ENCODE measurements at places on chromosomes 5 and 9.

GRCh38 chr5:161846746-161847145 is 1.2 kb upstream of the GABRA1 start:
- DNase-seq = no peak

DNA sequence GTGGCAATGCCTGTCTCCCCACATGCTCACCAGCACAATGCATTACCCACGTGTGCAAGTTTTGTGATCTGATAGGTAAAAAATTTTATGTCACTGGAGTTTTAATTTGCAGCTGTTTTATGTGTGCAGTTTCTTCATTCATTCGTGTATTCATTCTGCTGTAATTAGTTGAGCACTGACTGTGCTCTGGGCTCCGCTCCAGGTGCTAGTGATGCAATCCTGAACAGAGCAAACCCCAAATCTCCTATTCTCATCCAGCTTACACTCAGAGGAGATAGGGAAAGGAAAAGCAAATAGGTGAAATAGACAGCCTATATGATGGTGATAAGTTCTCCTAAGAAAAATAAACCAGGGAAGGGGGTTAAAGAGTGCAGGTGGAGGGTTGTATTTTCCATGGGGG is 148.4 kb downstream of the TENT4A start:
- no peak for DNase-seq

GRCh38 chr5:16366491-16366890 is 99.1 kb downstream of the ZNF622 start:
- DNase-seq = no peak

- no peak for DNase-seq
Observed at GRCh38 chr9:33815781-33816180, 1.2 kb upstream of the UBE2R2 start.

- DNase-seq = no peak
Observed at GRCh38 chr9:6955251-6955921, 197.6 kb downstream of the KDM4C start.

DNA sequence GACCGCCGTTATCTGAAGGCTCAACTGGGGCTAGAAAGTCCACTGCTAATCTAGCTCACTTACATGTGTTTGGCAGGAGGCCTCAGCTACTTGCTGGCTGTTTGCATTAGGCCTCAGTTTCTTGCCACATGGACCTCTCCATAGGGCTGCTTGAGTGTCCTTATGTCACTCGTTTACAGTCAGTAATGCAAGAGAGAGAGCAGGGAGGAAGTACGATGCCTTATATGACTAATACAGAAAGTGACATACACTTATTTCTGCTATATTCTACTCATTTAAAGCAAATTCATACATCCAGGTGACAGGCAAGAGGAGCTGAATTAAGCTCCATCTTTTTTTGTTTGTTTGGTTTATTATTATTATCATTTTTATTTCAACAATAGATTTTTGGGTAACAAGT is 179.6 kb downstream of the LURAP1L start:
- no peak for DNase-seq

GRCh38 chr5:141484641-141485311 is at the start of gene PCDHGC4:
Gene PCDHGC4, plus strand, starts transcription at chr5:141485030. Its CDS starts 144 bp downstream, at chr5:141485174.
- no peak for DNase-seq

DNA sequence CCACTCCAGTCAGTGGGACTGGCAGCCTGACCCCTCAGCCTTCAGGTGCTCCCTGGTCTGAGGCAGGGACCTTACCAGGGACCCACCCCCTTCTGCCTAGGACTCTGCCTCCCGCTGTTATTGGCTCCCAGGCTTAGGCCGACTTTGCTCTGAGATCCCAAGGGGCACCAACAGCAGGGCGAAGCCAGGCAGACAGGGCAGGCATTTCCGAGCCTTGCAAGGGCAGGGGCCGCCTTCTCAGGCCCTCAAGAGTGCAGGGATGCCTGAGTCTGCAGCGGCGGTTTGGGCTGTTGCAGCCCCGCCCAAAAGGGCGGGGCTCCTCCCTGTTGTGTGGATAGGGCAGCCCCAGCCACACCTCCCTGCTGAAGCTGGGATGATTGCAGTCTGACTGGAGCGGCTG is 644.6 kb downstream of the PRR16 start:
- DNase-seq = no peak

- no peak for DNase-seq
Observed at GRCh38 chr9:27398982-27399653, 102.2 kb upstream of the EQTN start.

DNA sequence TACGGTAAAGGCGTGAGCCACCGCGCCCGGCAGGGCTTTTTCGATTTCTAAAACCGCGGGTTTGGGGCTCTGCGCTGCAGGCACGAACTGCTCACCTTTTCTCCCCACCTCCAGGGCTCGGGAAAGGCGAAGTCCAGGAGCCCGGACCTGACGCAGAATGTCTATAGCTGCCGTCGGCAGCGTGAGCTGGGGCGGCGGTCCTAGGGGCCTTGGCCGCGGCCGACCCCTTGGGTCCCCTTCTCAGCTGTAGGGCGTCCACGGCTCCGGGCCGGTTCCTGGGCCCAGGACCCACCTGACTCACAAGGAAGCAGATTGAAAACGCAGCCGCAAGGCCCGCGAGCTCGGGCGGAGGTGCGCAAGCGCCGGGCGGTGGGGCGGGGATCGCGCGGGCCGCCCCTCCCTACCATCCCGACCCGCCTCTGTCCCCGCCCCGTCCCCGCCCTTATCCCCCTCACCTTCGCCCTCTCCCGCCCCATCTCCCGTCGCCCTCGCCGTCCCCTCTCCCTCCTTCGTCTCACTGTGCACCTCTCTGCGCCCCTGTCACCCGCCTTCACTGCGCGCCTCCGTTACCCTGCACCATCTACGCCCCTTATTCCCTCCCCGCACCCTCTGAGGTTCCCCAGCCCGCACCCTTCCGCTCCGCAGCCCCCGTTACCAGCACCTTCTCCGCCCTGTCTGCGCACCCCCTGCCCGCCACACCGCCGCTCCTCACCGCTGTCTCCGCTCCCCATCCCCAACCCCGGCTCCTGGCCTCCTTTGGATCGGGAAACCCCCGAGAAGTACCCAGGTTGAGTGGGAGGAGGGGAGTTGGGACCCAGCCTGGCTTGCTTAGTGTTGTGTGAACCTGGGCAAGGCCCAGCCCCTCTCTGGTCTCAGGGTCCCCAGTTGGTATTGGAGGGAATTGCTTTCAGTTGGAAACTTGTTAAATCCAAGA is at the start of gene HDHD3:
HDHD3 (minus strand) TSS at position 353 of the 934 bp plus-strand sequence. CDS start 2,632 bp downstream, outside the sequence.
- peak; percentile 59 for DNase-seq

DNA sequence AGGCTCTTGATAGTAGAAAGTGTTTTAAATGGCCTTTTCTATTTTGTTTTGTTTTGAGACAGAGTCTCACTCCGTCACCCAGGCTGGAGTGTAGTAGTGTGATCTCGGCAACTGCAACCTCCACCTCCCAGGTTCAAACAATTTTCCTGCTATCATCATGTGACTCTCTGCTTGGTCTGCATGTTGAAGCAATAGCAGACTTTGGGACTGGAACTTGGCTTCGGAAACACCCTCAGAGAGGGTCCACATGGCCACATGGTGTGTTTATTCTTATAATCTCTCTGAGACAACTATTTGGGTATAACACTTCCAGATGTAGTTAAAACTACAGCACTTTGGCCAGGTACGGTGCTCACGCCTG is 10.9 kb downstream of the SLC1A1 start:
- DNase-seq = no peak

DNA sequence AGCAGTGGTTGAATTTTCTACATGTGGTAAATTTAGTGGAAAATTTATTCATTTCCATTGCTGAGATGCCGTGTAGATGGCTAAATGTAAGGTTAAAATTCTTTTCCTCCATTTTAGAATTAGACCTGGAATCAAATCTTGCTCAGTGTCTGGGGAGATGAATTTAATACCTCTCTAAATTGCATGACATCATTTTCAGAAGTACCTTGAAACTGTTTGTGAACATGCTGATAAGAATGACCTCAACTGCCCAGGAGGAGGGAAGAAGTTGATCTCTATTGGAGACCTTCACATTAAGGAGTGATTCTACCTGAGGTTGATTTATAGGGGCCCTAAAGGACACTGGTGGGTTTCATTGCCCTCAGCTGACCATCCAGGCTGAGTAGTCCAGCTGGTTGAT is 116.7 kb upstream of the EGFLAM start:
- DNase-seq = no peak

GRCh38 chr9:93209097-93209496 is 25.2 kb downstream of the WNK2 start:
- no peak for DNase-seq

- no peak for DNase-seq
Observed at GRCh38 chr5:119022017-119022745, 33.8 kb upstream of the DTWD2 start.

DNA sequence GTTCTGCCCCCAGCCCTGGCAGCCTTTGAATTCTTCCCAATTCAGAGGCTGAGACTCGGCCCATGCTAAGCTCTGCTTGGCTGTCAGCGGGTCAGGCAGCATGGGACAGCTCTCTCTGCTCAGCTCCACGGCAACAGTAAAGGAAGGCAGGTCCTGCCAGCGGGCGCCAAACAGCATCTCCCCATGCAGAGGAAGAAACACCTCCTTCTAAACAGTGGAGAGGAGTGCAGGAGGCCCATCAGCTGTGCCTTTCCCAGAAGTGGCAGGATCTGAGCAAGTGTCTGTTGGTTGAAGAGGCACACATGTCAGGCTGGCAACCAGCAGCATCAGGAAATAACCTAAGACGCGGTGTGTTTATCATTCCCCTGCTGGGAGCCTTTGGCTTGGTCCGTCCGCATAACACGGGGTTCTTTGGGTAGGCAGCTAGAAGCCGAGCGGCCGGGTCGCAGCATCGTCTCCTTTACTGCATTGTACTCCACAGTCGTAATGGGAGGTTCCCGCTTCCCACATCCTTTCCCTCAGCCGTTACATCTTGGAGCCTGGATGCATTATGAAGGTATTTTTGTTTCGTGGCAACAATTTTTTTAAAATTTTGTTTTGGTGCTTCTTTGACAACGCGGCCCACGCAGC is 42.7 kb upstream of the NCS1 start:
- no peak for DNase-seq

DNA sequence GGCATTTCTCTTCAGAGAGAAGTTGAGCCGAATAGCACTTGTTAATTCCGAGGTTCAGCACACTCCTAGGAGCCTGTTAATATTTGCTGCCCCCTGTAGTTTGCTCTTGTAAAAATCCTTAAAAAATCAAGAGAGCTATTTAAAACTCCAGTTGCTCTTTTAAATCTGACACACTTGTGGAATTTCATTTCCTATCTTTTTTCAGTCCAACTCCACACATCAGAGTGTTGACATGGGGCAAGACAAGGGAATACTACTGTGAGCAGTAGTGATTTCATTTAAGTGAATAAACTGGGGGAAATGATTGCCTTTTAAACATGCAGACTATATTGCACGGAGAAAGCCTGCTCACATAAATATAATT is 1096.3 kb upstream of the DMAC1 start:
- no peak for DNase-seq

GRCh38 chr5:11384441-11385250 is 519.6 kb downstream of the CTNND2 start:
- no peak for DNase-seq

DNA sequence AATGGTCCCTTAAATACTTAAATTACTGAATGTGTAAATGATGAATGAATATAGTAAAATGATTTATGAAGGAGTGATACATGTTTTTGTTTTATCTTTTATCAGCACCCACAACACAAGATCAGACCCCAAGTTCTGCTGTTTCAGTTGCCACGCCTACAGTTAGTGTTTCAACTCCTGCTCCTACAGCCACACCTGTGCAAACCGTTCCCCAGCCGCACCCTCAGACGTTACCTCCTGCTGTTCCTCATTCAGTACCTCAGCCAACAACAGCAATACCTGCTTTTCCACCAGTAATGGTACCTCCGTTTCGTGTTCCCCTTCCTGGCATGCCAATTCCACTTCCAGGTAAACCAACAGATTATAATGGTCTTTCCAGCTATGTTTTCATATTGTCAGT is 16.3 kb downstream of the TCERG1 start:
- DNase-seq = no peak

DNA sequence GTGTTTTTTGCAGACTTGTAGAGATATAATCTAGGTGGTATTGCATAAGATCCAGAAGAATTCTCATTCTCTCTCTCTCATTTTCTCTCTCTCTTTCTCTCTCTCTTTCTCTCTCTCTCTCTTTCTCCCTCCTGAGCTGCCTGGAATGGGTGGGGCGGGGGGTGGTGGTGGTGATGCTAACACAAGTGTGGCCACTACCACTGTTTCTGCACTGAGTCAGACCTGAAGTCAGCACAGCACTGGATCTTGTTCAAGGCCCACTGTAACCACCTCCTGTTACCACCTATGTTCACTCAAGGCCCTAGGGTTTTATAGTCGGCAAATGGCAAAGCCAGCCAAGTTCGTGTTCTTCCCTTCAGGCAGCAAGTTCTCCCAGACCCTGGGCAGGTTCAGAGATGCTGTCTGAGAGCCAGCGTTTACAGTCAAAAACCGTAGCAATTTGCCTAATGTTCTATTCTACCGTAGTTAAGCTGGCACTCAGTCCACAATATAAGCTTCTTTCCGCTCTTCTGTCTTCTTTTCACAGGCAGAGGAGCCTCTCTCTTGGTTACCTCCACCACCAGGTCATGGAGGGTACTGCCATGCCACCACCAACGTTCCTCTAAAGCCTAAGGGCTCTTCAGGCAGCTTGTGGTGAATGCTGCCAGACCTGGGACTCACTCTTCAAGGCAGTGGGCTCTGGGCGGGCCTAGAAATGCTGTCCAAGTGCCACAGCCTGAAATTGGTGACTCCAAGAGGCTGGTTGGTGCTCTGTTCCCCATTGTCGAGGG is 235.7 kb upstream of the PRR16 start:
- DNase-seq = no peak

GRCh38 chr5:83048277-83048676 is 28.9 kb downstream of the TMEM167A start:
- DNase-seq = no peak

DNA sequence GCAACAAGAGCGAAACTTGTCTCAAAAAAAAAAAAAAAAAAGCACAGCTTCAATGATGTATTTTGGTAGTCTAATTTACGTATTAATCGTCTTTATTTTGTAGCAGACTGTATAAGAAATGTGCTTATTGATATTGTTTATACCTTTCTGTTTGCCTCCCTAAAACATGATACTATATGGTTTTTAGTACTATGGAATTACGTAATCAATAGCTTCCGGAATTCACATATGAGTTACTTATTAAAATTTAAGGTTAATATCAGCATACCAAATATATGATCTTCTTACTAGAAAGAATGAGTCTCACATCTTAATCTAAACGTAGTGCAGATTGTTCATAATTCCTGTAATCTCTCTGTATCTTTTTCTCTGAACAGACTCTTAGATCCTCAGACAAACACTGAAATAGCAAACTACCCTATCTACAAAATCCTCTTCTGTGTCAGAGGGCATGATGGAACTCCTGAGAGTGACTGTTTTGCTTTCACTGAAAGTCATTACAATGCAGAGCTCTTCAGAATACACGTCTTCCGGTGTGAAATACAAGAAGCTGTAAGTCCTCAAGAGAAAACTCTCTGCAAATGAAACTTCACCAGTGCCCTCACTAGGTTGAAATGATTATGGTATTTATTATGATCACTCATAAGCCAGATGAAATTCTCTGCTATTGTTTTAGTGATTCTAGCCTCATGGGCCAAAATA is 44.4 kb upstream of the GPR21 start:
- DNase-seq = no peak

All from stimulated activated CD4-positive, alpha-beta T cell treated with anti-CD3 and anti-CD28 coated beads, TNF-alpha, amount 100 ng/mL, for 4 hours (primary cell).